ENCODE measurements at places on chromosomes 3 and 15. TPM values are rescaled to one million over a fixed set of nuclear protein-coding genes. Genes with fewer than 3 reads are reported as not detected.

C3orf49 gene
- not detected for total RNA-seq

MFSD1 gene
- total RNA-seq, result 25.1 TPM

CACNA1D gene
- 17.1 TPM for total RNA-seq

PSTPIP1 gene
- 0.76 TPM for total RNA-seq

LIPC gene
- total RNA-seq, result not detected

CHL1 gene
- total RNA-seq, result not detected

SCAANT1 gene
- not detected for total RNA-seq

DENND6A gene
- total RNA-seq, result 6.8 TPM

TLR9 gene
- not detected for total RNA-seq

PGBD4 gene
- total RNA-seq, result 1.7 TPM

ZCWPW2 gene
- total RNA-seq, result 0.51 TPM

ATP13A5 gene
- total RNA-seq, result not detected

OR5K3 gene
- total RNA-seq, result not detected

SLC22A13 gene
- 0.26 TPM for total RNA-seq

XCR1 gene
- not detected for total RNA-seq

POMGNT2 gene
- total RNA-seq, result 17.2 TPM

P4HTM gene
- 67.7 TPM for total RNA-seq

SLC6A11 gene
- not detected for total RNA-seq

PLSCR5 gene
- total RNA-seq, result not detected

AHSG gene
- total RNA-seq, result not detected

CRTC3 gene
- 7.3 TPM for total RNA-seq

CCDC39 gene
- total RNA-seq, result not detected

BCL2A1 gene
- total RNA-seq, result not detected

TNIK gene
- 14.6 TPM for total RNA-seq

CNTN6 gene
- total RNA-seq, result not detected

PARP14 gene
- total RNA-seq, result 42.4 TPM

SORD gene
- total RNA-seq, result 207 TPM

EIF4E3 gene
- 0.28 TPM for total RNA-seq

GOLGA8J gene
- total RNA-seq, result not detected

GP5 gene
- not detected for total RNA-seq

INO80 gene
- 57.1 TPM for total RNA-seq

SPATA12 gene
- total RNA-seq, result 0.05 TPM

ZDHHC3 gene
- 136 TPM for total RNA-seq

MEGF11 gene
- total RNA-seq, result 0.51 TPM

Data from HT-29 (cell line).